ENCODE measurements at places on chromosomes 1 and 21. TPM values are rescaled to one million over a fixed set of nuclear protein-coding genes. Genes with fewer than 3 reads are reported as not detected.
A peak's percentile ranks its signal among the peaks of the same experiment; 100 is the strongest.

- no peak for DNase-seq
Observed at GRCh38 chr1:223188618-223189356, 45.7 kb upstream of the TLR5 start.

DNA sequence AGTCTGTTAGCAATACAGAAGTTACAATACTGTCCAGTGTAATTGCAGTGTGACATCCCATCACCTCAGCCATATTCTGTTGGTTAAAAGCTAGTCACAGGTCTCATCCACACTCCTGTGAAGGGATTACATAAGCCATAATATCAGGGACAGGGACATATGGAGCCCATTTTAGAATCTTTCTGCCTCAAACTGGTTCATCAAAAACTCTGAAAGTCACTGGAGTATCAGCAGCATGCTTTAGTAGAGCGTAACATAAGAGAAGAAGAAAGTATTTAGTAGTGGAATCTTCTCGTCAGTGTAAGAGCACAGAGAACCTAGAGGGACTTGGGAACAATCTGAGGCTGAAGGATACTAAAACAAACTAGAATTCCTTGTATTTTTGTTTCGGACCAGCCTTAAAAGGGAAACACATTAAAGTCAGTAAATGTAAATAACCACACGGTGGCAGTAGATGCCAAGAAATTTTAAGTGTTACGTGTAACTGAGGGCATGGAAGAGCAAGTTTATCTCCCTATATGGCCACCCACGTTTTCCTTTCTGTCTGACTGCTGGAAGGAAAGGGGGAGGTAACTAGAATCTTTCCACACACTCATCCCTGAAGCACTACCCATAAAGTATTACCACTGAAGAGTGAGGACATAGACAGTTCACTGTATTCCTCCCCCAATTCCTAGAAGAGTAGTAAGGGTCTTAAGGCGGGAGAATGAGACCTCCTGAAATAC, 41.6 kb upstream of the AGL start:
- peak; percentile 96 for DNase-seq

DNA sequence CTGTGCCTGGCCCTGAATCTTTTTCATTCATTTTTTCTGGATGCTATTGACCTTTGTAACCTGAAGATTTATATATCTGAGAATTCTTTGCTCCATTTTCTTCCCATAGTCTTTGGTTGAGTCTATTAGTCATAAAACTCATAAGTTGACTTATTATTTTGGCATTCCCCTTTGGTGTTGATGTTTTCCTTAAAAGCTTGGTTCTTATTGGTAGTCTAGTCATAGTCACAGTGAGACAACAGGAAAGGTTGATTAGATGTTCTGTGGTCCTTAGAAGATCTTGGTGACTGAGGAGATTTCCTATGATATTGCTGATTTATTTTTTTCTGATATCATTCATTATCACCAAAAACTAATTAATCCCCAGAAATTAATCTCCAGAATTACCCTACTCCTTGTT, 86.2 kb downstream of the PTPRC start:
- DNase-seq: no peak

GRCh38 chr1:19665496-19666465, 1.1 kb downstream of the HTR6 start:
- no peak for DNase-seq

- peak; percentile 17 for DNase-seq
Observed at GRCh38 chr21:31667639-31668038, 8.1 kb downstream of the SOD1 start.

GRCh38 chr21:44785620-44786335, 15.8 kb downstream of the UBE2G2 start:
- DNase-seq: no peak

DNA sequence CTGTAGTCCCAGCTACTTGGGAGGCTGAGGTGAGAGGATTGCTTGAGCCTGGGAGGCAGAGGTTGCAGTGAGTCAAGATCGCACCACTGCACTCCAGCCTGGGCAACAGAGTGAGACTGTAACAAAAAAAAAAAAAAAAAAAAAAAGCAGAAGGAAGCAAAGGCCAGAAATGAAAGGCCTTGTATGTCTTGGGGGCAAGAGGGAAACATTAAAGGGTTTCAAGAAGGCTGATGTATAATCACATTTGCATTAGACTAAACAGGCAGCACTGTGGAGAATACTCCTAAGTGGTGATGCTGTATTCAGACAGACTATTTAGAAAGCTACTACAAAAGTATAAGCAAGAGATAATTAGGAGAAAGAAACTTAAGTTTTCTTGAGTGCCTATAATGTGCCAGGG, 10.4 kb downstream of the ANP32E start:
- DNase-seq: no peak

DNA sequence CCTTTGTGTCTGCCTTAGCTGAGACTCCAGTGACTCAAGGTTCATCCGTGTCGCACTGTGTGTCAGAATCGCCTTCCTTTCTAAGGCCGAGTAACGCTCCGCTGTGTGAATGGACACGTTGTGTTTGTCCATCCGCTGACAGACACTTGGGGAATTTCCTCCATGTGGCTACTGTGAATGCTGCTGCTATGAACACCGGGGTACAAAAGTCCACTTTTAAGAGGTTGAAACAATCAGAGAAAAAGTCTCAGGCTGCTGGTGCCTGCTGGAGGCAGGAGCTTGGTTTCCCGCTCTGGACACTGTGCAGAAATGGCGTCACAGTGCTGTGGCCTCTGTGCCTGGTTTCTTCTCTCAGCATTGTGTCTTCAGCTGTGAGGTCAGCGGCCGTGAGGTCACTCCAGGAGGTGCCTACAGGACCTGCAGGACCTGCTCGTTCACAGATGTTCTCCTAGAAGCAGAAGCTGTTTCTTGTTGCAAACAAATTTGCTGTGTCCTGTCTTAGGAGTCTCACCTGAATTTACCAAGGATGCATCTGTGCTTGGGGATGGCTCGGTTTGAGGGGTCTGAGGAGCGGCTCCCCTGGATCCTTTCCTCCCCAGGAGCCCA, 34.2 kb downstream of the KRTAP10-1 start:
- DNase-seq: no peak

DNA sequence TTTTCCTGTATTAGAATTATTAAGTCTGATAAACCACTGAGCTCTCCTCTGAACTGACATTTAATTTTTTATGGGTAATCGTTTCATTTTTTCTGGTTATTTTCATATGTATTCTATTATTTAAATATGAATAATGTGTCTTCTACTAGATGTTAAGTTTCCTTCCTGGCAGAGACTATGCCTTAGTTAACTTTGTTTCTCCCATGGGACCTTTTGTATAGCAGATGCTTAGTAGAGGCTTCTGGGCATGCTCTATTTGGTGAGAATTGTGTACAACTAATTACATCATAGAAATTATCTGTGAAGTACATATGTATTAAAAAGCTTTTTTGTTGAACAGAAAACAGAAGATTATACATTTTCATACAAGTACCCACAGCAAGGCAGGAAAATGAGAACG, 23.4 kb downstream of the CTBS start:
- no peak for DNase-seq

GRCh38 chr1:150034336-150034735, 23.8 kb upstream of the OTUD7B start:
- peak; percentile 61 for DNase-seq

DNA sequence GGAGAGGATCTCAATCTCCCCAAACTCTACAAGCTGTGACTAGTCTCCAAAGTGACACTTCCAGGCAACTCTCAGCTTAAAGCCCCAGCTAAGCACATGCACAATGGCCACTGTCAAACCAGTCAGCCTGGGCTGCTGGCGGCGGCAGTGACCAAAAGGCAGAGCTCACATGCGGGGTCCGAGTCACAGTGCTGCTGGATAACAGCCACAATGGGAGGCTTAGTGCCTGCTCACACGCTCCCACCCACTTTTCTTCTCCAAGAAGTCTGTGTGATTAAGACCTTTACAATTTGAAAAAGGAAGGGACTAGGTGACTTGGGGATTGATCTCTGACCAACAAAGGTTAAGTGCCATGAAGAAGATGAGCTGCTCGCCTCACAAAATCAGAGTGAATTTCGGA, 16.8 kb downstream of the RIPK4 start:
- no peak for DNase-seq

DNA sequence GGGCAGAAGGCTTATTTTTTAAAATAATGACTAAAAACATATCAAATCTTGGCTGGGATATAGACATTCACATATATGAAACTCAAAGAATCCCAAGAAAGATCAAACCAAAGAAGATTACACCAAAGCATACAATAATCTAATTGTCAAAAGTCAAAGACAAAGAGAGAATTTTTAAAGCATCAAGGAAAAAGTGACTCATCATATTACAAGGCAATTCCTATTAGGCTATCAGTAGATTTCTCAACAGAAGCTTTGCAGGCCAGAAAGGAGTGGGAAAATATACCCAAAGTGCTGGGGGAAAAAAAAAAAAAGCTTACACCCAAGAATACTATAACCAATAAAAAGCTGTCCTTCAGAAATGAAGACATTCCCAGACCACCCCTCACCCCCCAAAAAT, 375.6 kb downstream of the BRINP2 start:
- no peak for DNase-seq

DNA sequence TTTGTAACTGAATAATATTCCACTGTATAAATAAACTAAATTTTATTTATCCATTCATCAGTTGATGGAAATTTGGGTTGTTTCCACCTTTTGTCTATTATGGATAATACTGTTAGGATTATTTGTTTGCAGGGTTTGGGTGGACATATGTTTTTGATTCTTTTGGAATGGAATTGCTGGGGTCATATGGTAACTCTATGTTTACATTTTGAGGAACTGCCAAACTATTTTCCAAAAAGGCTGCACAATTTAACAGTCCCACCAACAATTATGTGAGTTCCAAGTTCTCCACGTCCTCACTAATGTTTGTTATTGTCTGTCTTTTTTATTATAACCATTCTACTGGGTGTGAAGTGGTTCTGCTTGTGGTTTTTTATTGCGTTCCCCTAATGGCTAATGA, 4.3 kb upstream of the SERBP1 start:
- no peak for DNase-seq

- no peak for DNase-seq
Observed at GRCh38 chr1:235834620-235835019, 32.1 kb downstream of the LYST start.

DNA sequence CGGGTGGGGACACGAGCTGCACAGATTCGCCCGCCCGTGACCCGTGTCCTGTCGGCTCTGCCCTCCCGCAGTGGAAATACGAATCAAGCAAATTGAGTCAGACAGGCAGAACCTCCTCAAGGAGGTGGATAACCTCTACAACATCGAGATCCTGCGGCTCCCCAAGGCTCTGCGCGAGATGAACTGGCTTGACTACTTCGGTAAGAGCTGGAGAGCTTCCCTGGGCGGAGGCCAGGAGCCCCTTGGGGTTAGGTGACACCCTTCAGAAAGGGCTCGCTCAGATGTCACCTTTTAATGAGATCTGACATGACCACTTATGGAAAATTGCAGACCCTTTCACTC, 489 bp downstream of the CDCA8 start:
- DNase-seq: no peak

- no peak for DNase-seq
Observed at GRCh38 chr1:21639594-21640041, 29.5 kb downstream of the RAP1GAP start.

- peak; percentile 72 for DNase-seq
Observed at GRCh38 chr1:12177999-12178441, 11.2 kb downstream of the TNFRSF1B start.

DNA sequence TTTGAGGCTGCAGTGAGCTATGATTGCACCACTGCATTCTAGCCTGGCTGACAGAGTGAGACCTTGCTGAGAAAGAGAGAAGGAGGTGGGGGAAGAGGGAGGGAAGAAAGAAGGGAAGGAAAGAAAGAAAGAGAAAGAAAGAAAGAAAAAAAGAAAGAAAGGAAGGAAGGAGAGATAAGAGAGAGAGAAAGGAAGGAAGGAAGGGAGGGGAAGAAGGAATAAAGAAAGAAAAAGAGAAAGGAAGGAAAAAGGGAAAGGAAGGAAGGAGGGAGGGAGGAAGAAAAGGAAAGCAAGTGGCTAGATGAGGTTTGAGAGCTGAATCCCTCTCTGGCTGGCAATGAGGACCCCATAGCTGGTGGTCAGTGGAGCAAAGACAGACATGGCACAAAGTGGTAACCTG, 20.4 kb downstream of the MT1HL1 start:
- DNase-seq: no peak

DNA sequence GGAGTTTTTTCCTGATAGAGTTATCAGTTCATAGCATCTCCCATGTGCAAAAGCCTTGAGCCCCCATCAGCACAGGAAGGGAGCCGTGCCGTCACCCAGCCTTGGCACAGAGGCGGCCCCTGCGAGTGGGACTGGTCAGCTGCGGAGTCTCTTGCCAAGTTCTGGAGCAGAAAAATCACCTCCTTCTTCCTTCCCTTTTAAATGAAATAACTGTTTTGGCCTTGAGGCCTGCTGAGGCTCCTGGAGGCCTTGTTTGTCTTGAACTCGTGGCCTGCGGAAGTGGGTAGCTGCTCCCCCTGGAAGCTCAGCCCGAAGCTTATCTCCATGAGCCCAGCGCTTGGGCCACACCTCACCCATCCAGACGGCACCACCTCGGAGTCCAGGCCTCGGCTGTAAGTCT, 145.7 kb upstream of the TMEM51 start:
- no peak for DNase-seq

GRCh38 chr1:237340892-237341291, 298.9 kb downstream of the RYR2 start:
- no peak for DNase-seq

DNA sequence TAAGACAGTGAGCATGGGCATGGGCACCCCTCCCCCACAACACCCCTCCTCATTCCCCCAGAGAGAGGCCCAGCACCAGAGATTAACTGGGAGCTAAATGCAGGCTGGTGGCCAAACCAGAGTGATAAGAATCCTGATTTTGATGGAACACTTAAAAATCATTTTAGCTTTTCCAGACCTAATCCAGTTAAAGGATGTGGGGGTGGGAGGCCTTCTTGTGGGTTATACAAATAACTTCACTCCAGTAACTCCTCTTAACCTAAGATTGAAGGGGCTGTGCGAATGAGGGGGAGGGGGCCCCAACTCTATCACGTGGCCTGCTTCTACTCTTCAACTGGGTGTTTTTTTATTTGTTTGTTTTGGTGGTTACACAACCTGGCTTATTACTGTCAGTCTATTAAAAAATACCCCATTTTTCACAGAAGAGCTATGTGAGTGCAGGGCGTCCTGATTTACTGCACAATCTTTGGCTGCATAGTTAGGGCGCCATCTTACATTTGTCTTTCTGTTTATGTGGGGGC, 398.1 kb upstream of the LYPLAL1 start:
- peak; percentile 69 for DNase-seq

Gene TNFSF4
- total RNA-seq: 7.2 TPM

Gene FCRL4
- total RNA-seq: 5.8 TPM

Gene ASCL5
- total RNA-seq: not detected

Gene OPRD1
- 0.72 TPM for total RNA-seq

Gene LMX1A
- total RNA-seq: 0.72 TPM

Gene TMEM200B
- total RNA-seq: 14.0 TPM
